ENCODE measurements at places on chromosomes 1 and 21.
A peak's percentile ranks its signal among the peaks of the same experiment; 100 is the strongest.

GRCh38 chr1:243471026-243471685 lies 215.3 kb downstream of the SDCCAG8 start:
- DNase-seq: no peak

- DNase-seq: no peak
Observed at GRCh38 chr1:39698568-39698967, 7.3 kb upstream of the HPCAL4 start.

DNA sequence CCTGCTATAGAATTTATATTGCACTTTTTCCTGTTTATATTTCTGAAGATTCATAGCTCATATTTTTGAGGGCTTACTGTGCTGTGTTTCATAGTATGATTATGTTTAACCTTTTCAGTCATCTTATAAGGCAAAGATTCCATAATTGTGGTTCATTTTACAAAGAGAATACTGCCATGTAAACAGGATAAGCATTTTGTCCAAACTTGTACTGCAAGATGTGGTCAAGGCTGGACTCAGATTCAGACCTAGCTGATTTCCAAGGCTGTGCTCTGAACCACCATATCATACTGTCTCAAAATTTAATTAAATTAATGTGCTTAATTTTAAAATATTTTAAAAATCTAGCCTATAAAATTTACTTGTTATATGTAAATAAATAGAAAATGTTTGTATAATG lies 31.4 kb downstream of the STXBP3 start:
- DNase-seq: no peak

DNA sequence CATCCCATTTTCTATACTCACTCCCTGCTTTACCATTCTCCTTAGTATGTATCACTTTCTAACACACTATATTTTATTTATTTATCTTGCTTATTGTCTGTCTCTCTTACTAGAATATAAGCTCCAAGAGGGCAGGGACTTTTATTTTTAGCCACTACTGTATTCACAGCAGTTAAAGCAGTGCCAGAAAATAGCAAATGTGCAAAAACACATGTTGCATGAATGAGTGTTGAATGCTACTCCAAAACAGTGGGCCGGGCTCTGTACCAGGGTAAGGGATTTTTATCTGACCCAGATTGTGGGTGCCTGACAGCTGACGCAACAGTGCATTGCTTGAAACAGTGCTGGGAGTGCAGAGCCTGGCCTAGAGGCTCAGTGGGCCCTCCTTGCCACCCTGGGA lies 24.7 kb downstream of the COL16A1 start:
- no peak for DNase-seq

- DNase-seq: no peak
Observed at GRCh38 chr1:119075614-119076013, 64.8 kb downstream of the WARS2 start.

DNA sequence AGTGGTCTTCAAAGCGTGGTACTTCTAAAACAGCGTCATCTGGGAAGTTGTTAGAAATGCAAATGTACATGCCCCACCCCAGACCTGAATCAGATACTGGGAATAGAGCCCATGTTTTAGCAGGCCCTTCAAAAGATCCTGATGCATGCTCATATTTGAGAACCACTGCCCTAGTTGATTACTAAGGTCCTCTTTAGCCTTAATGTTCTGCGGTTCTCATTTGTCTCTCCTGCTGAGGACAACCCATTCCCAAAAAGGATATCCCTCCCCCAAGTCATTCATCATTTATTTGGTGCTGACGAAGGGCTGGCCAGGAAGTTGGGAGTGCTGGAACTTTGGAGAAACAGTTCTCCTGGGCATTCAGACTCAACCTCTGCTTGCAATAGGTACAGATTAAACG lies 92.4 kb upstream of the RALGPS2 start:
- no peak for DNase-seq

DNA sequence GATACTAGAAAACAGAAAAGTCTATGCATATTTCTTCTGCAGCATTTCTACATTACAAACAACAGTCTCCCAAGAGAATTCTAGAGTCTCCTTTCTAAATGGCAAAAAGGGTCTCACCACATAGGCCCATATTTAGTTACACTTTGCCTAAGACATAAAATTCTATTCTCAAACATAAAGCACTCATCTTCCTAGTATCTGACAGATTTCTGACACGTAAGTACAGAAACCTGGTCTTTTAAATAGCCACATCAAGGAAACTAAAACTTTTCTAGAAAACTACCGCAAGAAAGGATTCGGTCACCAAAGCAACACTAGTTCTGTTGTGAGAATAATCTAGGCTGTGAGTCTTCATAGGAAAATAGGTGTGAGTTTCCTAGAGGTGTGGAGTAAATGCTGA lies 33.6 kb upstream of the CTSK start:
- DNase-seq: no peak

DNA sequence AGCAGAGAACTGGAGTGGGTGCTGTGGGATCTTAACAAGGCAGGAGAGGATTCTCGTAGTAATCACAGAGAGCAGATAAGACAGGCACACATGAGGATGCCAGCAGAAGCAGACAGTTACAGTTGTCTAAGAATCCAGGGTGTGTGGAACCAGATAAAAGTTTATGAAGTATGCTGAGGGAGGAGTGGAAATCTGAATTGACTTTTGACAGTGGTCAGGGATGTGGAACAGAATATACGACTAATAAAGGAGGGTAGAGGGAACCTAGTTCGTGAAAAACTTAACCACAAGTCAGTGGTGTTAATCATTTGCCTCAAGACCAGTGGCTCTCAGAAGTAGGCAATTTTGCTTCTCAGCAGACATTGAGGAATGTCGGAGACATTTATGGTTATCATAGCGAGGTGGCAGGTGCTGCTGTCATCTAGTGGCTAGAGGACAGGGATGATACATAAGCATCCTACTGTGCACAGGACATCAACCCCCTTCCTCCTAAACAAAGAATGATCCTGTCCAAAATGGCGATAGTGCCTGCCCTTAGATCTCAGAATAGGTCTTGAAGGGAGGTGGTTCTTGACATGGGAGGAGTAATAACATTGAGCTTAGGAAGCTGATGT lies 3.0 kb downstream of the LRRC8D start:
- DNase-seq: peak; percentile 95

- no peak for DNase-seq
Observed at GRCh38 chr1:178625695-178626094, 99.3 kb upstream of the RALGPS2 start.

- DNase-seq: no peak
Observed at GRCh38 chr1:112231331-112231730, 164.7 kb upstream of the CTTNBP2NL start.

- DNase-seq: no peak
Observed at GRCh38 chr1:87449348-87449963, 120.8 kb downstream of the LMO4 start.

- DNase-seq: no peak
Observed at GRCh38 chr1:170192546-170192945, 46.8 kb downstream of the NTMT2 start.

DNA sequence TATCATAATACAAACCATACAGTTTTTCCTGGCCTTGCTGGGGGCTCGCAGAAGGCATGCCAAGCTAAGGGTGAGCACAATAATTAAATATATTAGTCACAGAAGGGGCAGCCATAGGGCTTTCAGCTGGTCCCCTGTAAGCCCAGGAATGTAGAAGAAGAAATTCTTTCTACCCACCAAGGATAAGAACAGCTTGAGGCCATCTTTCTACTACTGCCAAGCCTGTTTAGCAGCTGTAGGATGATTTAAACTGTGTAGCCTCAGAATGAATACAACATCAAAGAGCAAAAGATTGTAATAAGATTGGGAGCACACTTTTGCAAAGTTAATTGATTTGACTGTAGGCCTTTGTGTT lies 171.5 kb downstream of the LRRC7 start:
- no peak for DNase-seq

DNA sequence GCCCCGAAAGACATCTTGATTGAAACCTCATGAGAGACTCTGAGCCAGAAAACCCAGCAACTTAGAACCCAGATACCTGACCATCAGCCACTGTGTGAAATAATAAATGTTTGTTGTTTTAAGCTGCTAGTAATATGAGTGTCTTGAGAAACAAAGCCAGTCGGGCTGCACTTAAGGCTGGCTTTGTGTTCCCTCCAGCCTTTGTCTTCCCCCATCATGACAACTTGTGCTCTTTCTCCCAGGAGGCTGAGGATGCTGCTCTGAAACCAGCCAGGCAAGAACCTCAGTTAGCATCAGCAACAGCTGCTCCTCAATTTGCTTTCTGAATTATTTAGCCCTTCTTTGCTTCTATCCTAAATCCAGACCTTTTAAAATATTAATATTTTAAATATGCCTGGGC lies 78.2 kb downstream of the SLC16A1 start:
- DNase-seq: no peak

DNA sequence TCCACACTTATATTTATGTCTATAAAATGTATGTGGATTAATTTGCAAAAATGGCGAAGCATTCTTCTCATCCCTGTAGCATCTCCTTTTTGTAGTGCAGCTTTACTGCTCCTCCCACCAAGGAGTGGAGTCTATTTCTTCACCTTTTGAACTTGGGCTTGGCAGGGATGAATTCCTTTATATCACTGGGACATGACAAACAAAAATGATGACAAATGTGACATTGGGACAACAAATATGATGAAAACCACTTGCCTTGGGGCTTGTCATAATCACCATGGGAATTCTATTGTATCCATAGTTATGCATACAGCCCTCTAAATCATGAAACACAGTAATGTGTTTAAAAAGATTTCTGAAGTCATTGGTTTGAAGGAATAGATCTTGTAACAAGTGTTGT lies 155.0 kb downstream of the TNFSF18 start:
- no peak for DNase-seq

DNA sequence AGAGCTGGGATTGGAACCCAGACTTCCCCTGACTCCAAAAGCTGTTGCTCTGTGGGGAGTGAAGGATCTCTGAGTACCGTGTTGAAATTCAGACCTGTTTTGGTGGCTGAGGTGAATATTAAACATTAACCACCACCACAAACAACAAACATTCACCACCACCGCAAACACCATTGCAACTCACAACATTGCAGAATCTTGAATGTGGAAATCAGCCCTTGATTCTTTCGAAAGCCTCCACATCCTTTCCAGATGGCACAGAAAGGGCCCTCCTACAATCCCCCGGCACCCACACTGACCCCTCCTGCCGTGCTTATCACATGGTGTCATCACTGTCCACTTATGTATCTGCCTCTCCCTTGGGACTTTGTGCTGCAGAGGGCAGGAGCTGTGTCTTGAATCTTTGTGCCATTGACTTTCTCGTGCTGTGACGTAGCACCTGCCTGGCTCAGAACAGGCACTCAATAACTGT lies 1.4 kb downstream of the CDA start:
- DNase-seq: peak; percentile 4

DNA sequence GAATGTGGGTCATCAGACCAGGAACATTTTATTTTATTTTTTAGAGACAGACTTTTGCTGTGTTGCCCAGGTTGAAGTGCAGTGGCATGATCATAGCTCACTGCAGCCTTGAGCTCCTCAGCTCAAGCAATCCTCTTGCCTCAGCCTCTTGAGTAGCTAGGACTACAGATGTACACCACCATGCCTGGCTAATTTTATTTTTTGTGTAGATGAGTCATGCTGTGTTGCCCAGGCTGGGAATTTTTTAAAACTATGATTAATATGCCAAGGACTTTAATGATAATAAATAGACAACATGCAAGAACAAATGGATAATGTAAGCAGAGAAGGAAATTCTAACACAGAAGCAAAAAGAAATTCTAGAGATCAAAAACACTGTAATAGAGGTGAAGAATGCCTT lies 142.4 kb downstream of the AK5 start:
- no peak for DNase-seq

DNA sequence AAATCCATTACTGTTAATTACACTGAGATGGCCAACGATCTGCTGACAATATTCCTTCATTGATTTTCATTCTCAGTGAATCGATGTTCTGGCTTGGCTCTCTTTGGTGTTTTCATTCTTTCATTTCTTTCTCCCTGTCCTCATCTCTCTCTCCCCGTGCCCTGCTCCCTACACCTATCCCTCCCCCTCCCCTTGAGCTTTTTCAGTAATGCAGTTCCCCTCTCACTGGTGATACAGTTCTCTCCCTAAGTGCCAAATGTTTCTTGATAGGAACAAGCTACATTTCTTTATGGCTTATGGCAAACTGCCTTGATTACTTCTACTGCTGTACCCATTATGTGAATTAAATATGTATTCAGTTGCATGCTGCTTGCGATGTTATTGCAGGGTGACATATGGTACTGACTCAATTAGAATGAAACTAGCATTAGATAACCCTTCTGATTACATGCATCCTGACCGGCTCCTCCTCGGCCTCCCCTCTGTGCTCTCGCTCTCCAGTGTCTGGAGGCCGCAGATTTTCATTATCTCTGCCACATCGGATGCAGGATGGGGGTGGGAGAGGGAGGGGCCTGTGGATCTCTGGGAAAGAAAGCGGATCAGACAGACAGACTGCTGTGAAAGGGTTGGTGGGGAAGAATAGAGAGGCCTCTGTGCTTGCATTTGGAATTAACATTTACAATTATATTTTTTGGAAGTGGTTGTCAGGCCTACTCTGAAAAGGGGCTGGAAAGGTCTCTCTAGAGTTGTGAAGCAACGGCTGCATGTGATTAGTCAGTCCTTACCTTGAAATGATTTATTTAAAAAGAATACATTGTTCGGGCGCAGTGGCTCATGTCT lies 130.9 kb downstream of the PBX1 start:
- no peak for DNase-seq

DNA sequence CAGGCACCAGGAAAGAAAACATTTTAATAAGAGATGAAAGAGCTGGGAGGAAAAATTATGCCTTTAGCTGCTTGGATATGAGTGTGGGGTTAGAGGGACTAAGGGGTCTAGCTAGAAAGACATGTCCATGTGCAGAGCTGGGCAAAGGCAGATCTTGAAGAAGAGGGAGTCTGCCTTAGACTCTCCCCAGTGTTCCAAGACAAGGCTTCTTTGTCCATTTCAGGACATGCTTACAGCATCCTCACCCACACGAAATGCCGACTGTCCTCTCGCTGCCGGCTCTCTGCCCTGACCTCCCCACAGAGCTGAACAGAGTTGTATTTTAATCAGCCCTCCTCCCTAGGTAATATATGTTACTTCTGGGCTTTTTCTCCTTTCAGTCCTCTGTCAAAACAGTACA lies 100.7 kb upstream of the ATP1B1 start:
- DNase-seq: no peak

- DNase-seq: peak; percentile 71
Observed at GRCh38 chr1:181033128-181033798, 520 bp upstream of the MR1 start.

- no peak for DNase-seq
Observed at GRCh38 chr1:181255270-181255929, 166.9 kb downstream of the IER5 start.

GRCh38 chr1:150213170-150214098 lies 22.5 kb downstream of the ANP32E start:
- peak; percentile 97 for DNase-seq

DNA sequence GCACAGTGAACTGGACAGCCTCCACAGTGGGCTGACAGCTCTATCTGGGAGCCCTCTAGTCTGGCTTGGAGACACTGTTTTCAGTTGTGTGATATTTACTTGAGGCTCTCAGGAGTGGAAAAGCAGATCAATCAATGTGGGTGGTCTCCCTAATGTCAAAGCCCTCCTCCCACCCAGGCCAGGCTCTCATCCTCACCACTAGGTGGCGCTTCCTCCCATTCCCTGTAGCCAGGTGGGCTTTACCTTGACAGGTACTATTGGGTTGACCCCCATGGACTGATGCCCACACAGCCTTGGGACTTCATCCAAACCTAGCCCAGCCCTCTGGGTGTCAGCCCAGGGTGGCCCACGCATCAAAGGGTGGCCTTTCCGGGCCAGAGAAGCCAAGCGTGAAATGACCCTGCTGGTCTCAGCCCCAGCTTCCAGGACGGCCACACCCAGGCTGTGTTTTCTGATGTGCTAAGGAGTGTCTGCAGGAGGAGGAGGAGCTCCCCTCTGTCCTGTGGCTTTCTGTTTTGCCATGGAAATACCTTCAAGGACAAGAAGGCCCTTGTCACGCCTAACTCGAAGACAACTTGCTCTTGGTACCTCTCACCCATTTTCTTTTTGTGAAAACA lies 54.0 kb downstream of the CLIC6 start:
- DNase-seq: peak; percentile 12

Data from hematopoietic multipotent progenitor cell treated with erythropoietin and hydrocortisone succinate and interleukin-3 and kit ligand, for 8 days (in vitro differentiated cells).